MV-4-11 (cell line): ENCODE measurements at places on chromosomes 7 and 10.
A peak's percentile ranks its signal among the peaks of the same experiment; 100 is the strongest.

- no peak for DNase-seq
These were observed 708.5 kb upstream of the SORCS1 start for GRCh38 chr10:107873007-107873406.

- DNase-seq, result no peak
These were observed 303.4 kb downstream of the GFRA1 start for GRCh38 chr10:115969591-115969990.

DNA sequence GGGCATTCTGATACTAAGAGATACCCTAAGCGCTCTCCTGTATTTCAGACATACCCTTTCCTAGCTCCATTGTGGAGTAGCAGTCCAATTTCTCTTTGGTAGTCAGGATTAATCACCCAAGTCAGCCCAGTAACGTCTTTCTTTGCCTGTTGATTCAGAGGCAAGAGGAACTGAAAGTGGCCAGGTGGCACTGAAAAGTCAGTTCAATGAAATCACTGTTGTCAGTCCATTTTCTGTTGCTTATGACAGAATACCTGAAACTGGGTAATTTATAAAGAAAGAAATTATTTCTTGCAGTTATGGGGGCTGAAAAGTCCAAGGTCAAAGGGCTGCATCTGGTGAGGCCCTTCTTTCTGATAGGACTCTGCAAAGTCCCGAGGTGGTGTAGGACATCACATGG lies 40.2 kb downstream of the ANKRD61 start:
- peak; percentile 25 for DNase-seq

- DNase-seq, result no peak
These were observed 572.6 kb downstream of the DNAJB6 start for GRCh38 chr7:157909370-157909769.

DNA sequence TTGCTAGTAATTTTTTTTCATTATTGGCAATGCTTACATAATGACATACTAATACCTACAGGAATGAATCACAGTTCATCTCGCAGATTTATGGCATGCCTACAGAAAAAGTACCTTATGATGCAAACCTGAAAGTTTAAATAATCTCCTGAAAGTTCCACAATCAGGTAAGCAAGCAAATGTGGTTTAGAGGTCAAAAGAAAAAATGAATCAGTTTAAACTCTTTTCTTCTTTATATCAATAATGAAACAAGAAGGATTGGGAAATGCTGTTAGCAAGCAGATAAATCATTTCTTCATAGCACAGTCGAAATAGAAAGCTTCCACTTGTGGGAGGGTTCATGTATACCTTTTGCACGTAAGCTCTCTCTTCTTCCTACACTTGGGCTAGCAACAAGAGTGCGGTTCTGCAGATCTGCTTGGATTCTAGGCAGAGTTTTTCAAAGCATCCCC lies 53.7 kb upstream of the MTPN start:
- DNase-seq, result no peak

GRCh38 chr10:97822261-97822687 lies 27.4 kb upstream of the GOLGA7B start:
- DNase-seq, result no peak

DNA sequence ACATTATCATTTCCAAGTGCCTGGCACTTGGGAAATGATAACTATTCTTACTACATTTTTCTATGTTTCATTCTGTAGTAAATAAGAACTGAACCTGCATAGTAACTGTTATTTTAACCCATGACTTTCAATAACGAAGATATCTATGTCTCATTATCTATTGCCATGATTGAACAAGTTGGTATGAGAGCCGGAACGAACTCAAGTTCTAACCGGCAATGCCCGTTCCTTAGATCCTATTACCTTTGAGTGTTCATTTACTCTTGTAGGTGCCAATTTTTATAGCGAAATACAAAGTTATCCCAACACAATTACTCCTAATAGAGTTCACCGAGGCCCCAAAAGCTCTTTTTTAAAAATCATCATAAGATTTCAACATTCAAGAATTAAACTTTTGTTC lies 885 bp upstream of the MET start:
- DNase-seq, result no peak

GRCh38 chr7:95045236-95045923 lies 138.0 kb downstream of the PPP1R9A start:
- DNase-seq, result peak; percentile 21

GRCh38 chr10:44195112-44196007 lies 189.5 kb downstream of the CXCL12 start:
- DNase-seq, result peak; percentile 31

DNA sequence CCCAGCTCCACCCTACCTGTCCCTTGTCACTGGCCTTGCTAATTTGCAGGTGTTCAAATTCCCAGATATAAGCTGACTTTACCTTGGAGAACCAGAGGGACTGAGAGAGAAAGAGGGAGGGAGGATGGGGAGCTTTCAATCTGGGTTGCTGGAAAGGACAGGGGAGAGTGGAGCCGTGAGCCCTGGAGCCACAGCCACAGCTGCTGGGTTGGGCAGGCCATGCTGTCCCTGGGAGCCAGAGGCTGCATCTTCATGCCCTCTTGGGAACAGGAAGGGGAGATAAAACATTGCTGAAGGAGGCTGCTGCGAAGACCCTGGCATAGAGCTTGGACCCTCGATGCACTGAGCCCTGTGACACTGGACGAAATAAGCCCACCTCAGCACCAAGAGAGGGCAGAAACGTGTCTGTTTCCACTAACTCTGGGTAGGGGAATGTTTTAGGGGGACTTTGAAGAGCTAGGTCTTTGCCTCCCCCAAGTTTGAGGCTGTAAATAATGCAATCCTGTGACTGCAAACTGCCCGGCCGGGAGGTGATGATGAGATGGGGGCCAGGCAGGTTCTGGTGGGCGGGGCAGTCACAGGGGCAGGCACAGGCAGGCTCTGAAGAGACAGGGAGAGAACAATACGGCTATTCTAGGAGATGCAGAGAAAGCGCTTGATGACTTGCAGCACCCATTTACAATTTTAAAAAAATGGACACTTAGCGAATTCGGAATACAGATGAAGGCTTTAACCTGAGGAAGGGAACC lies 5.8 kb upstream of the JAKMIP3 start:
- no peak for DNase-seq

DNA sequence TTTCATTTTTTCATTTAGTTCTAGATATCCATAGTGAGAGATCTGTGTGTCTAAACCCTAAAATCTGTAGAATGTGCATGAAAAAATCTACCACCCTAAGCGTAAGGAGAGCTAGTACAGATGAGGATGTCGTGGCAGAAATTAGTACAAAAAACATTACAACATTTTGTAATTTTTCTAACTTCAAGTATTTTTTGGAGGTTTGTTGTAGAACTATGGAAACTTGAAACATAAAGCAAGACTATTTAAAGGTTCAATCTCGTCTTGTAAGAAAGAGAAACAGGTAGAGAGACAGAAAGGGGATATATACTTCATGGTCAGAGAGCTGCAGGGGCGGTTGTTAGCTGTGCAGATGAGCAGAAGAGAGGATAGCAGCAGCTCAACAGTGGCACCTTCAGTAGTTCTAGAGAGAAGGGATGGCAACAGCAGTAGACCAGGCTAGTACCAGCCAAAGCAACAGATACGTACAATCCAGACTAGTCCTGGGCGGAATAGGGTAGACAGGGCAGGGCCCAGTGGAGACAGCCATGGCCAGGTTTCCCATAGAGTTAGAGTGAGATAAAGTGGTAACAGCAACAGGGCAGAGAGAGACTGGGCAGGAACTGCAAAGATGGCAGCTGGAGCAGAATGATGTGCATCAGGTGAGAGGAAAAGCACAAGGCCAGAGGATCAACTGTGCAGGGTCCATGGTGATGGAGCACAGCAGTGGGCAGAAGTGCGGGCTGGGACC lies 145.2 kb downstream of the FRMD4A start:
- DNase-seq, result peak; percentile 98

- DNase-seq, result no peak
These were observed 14.0 kb downstream of the KNDC1 start for GRCh38 chr10:133173860-133174640.

DNA sequence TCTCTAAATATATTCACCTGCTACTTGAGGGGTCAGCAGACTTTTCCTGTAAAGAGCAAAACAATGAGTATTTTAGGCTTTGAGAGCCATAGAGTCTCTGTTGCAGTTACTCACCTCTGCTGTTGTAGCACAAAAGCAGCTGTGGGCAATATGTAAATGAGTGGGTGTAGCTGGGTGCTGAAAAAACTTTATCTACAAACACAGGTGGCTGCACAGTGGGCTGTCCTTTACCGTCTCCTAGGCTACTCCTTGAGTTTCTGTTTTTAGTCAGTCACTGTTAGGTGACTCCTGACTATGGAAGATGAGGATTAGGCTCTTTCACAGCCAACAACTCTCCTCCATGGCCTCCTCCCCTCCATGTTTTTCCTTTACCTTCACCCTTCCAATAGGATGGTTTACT lies 286.1 kb upstream of the C7orf33 start:
- DNase-seq, result no peak

GRCh38 chr7:158259141-158259540 lies 328.5 kb downstream of the PTPRN2 start:
- no peak for DNase-seq

DNA sequence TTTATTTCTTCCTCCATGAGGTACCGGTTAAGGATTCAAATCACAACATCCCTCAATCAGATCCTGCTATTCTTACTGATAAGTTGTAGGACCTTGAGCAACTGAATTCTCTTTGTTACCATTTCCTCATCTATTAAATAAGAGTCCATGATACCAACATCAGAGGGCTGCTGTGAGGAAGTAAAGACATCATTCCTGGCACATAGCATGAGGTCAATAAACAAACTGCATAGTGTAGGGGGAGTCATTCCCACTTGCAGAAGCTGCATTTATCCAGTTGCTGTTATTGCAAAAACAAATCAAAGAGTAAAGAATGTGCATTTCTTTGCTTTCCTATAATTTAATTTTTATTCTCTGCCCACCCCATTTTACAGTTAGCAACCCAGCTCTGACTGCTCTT lies 36.8 kb downstream of the LDB3 start:
- DNase-seq, result no peak

DNA sequence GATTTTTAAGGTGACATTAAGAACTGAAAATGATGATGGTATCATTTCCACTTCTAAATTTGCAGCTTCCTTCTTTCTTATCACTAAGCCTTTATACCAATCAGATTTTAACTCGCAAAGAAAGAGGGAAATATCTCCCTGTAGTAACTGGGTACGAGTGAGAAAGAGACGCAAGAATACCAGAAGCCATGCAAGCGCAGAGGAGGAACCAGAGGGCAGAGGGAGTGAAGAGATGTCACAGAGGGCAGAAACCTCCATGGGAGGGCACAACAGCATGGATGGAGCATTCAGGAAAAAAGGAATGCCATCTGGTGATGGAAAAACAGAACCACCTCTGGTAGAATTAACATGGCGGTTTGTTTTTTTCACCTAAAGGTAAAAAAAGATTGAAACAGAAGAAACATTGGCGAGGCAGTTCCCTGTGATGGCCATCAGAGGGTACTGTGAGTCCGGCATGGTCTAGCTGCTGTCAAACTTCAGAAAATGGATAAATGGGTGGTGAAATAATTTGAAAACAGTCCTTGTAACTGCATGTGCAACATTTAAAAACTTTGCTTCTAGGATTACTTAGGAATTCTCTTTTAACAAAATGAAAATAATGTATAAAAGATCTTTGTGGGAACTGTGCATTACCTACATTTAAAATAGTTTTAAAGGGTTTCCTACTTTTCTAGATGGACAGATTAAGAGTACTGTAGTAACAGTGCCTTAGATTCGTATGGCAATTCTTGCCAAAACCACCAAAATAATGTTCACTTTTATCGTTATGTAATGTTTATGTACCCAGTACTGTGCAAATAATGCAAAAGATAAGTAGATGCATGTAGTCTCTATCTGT lies 91.8 kb downstream of the ARHGAP12 start:
- peak; percentile 55 for DNase-seq

GRCh38 chr7:137734221-137734620 lies 112.6 kb downstream of the DGKI start:
- no peak for DNase-seq

GRCh38 chr7:130879191-130879590 lies 145.2 kb upstream of the KLF14 start:
- DNase-seq, result no peak

GRCh38 chr7:81790686-81791085 lies 20.8 kb upstream of the HGF start:
- no peak for DNase-seq

GRCh38 chr7:93307131-93307660 lies 75.0 kb downstream of the VPS50 start:
- no peak for DNase-seq

- no peak for DNase-seq
These were observed 1.4 kb downstream of the RAB11FIP2 start for GRCh38 chr10:118045158-118045836.

DNA sequence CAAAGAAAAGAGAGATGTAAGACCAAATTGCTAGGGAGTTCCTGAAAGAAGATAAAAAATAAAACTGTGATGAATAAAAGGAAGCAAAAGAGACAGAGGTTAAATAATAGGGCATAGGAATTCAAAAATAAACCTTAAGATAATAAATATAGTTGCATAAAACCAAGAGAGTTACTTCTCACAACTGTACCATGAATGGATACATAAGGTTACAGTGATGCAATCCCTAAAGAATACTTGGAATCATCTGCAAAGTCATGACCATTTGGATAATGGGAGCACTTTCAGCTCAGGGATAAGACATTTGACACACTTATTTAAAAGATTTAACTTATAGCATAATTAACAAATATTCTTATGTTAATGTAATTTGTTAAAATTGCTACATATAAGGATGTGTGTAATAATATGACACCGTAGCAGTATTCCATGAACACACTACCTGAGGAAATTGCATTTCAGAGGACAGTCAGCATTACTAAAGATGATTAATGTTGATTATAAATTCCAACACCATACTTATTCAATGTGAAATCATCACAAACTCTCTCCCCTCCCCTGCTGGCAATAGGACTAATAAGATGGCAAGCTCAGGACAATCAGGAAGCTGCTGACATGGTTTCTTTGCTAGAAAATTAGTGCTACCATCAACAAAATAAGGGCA lies 202.1 kb upstream of the AKR1E2 start:
- no peak for DNase-seq

DNA sequence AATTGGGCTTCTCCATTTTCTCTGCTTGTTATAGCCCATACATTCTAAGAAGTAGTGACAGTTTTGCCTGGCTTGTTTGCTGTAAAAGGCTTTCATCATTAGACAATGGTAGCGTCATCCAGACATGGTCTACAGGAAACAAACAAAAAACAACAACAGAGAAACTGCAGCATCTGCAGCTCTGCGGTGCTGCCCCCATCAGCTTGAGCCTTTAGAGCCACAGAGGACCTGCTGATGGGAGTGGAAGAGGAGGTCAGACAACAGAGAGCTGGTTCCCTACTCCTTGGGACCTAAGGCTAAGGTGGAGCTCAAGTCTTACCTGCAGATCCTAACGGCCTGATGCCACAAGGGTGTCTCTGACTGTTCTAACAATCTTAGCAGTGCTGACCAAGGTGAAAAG lies 3.1 kb downstream of the INA start:
- no peak for DNase-seq

DNA sequence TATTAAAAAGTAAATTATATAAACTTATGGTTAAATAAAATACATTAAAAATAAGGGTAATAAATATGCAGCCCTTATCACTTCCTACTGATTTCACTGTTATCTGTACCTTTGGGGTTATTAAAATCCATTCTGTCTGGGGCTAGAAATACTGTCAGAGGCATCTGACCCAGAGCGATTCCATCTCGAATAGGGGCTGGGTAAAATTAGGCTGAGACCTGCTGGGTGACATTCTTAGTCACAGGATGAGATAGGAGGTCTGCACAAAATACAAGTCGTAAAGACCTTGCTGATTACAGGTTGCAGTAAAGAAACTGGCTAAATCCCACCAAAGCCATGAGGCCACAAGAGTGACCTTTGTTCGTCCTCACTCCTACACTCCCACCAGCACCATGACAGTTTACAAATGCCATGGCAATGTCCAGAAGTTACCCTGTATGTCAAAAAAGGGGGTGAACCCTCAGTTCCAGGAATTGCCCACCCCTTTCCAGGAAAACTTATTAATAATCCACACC lies 77.6 kb downstream of the COBL start:
- DNase-seq, result no peak
